Activated T-cell treated with anti-CD3 and anti-CD28 coated beads, Interleukin-2, amount 50 U/mL, for 72 hours (primary cell): ENCODE measurements at places on chromosomes 2 and 18.

DNA sequence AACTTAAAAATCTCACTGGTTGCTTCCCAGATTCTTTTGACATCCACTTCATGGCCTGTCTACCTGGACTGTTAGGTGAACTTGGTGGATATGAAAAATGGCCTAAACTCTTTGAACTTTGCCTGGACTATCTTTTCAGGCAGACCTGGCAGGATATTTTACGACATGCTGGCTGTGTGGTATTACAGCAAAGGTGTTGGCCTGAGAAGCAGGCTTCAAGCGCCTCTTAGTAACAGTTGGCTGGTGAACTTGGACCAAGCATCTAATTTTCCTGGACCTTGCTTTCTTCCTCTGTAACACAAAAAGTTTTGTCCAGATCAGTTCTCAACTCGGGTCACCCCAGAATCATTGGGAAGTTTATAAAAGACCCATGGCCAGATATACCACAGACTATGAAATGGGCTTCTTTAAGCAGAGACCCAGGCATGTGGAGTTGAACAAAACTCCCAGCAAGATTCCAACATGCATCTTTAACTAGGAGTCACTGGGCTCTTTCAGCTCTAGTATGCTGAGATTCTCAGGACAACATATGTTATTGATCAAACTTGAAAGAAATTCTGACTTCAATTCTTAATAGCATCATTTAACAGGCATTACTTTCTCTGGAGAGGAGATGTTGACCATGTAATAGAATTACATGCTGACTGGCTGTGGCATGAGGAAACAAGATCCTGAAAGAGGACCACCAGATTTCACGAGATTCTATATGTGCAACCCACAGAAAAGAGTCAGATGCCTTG, 4.4 kb downstream of the LYPD1 start:
- no peak for DNase-seq

- peak; percentile 54 for DNase-seq
Measured at GRCh38 chr2:198127627-198128026, 323.2 kb downstream of the PLCL1 start.

DNA sequence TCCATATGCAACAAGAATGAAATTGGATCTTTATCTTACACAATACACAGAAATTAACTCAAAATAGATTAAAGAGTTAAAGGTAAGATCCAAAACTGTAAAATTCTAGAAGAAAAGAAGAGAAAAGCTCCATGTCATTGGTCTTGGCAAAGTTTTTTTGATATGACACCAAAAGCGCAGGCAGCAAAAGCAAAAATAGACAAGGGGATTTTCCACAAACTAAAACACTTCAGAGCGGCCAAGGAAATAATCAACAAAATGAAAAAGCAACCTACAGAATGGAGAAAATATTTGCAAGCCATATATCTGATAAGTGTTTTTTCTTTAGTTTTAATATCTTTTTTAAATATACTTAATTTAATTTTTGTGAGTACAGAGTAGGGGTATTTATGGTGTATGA, 112.8 kb upstream of the CAB39 start:
- no peak for DNase-seq

- DNase-seq = no peak
Measured at GRCh38 chr18:22557168-22557941, 139.6 kb upstream of the CTAGE1 start.

DNA sequence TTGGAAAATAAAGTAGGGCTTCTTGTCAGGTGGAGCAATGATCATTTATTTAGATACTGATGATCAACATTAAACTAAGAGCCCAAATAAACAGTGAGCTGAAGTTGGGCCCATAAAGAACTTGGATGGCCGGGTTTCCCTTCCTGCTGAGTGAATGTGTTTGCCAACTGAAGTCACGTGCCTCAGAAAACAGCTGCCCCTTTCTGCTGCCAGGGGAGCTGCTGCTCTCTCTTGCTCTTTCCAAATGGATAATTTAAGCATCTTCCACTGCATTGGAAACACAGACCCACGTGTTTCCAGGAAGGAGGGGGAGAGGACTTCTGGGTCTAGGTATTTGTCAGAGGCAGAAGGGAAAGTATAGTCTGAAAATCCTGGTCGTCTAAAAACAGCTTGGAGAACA, 22.9 kb upstream of the NCKAP5 start:
- no peak for DNase-seq

DNA sequence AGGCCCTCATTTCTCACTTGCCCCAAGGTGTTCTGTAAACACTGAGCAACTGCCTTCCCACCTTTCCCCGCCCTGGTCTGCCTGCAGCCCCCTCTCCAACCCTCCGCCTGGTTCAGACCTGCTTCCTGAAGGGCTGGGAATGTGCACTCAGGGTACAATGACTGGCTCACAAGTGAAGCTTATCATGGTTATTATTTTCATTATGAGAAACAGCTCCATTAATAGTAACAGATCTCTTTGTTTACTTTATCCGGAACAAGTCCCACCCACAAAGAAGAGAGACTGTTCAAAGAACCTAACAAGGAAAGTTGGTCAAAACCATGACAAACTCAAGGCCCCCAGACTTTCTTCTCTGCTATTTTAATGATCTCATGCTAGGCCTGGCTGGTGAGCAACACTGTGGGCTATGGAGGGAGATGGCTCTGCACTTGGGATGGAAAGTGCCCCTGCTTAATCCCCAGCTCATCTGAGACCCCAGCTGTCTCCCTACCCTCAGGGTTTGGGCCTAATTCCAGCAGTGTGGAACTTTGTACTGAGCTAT, 36.7 kb downstream of the ARHGAP25 start:
- no peak for DNase-seq

DNA sequence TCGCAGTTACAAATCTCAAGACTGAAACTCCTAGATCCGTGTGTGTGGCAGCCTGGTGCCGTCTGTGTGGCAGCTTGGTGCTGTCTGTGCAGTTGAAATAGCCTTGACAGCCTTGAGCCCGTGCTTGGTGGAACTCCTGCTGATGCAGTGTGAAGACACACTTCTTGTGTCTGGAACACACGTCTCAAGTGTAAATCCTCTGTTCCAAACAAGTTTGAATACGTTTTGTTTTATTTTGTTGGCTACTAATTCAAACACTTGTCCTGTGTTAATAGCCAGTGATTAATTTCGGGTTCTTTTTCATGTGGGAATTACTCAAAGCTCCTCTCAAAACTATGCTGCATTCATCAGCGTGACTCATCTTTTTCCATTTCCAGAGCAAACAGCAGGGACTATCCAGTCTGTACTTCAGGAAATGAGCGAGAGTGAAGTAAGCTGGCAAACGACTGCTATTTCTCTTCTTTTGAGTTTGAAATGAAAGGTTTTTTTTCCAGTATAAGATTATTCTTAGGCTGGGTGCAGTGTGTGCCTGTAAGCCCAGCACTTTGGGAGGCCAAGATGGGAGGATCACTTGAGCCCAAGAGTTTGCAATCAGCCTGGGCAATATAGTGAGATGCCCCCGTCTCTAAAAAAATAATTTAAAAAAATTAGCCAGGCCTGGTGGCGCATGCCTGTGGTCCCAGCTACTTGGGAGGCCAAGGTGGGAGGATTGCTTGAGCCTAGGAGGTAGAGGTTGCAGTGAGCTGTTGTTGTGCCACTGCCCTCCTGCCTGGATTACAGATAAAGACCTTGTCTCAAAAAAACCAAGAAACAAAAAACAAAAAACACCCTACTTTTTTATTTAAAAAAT, 152.9 kb downstream of the SPP2 start:
- DNase-seq = no peak
